Activated CD4-positive, alpha-beta memory T cell treated with anti-CD3 and anti-CD28 coated beads for 36 hours (primary cell): ENCODE measurements at places on chromosomes 3 and 15. TPM values are rescaled to one million over a fixed set of nuclear protein-coding genes. Genes with fewer than 3 reads are reported as not detected.

The ZMYND10 gene
- total RNA-seq: 1.00 TPM

The TUSC7 gene
- not detected for total RNA-seq

The BCL2A1 gene
- total RNA-seq: 111 TPM

The CGNL1 gene
- not detected for total RNA-seq

The FEM1B gene
- 32.6 TPM for total RNA-seq

The CDV3 gene
- 209 TPM for total RNA-seq

The PPM1L gene
- total RNA-seq: 2.2 TPM

The USP50 gene
- total RNA-seq: not detected

DNA sequence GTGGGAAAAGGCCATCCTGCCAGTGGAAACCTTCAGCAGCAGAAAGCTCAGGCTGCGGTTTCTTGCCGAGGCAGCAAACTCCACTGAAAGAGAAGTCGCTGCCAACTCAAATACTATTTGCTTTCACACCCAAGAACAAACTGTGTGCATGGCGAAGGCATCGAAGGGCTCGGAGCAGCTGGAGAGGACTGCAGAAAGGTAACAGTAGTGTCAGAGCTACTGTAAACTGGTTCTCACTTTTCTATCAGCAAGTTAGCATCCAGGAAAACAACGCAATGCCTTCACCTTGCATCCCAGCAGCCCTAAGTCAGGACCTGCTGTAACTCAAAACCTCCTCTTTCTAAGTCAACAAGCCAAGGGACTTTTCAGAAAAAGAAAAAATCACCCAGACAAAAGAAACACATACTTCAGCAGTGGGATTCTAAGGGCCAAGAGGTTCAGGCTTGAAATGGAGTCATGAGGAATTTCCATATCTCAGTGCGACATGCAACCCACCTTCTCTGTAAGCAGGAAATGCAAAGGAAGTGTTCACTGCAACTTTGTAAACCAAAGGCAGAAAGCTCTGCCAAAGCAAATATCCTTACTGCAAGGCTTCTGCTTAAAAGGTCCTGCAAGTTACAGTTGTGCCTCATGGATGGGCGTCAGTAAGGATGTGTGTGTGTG lies 193.5 kb downstream of the FOXP1 start:
- DNase-seq: peak; percentile 45

DNA sequence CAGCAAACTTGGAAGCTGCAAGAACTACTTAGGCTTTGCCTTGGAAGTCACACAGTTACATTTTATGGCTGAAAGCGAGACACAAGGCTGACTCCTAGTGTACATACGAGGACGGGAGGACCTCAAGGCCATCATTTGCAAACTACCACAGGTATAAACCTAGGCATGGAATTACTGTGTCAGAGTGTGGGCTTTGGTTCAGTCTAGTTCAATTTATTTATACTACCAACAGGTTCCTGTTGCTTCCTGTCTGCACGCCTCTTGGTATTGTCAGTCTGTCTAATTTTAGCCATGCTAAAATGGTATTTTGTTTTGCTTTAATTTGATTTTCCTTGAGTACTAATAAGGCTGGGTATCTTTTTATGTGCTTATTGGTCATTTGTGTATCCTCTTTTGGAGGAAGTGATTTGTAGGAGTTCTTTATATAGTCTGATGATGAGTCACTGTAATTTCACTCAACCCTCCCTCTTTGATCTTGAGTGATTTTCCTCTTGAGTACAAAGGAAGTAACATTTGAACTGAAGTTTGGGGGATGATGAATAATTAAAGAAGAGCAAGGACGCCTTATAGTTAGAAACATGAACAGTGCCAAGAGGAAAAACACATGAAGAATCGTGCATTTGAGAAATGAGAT lies 8.2 kb downstream of the ANKRD34C start:
- DNase-seq: no peak

GRCh38 chr15:92882697-92883162 lies 17.4 kb upstream of the CHD2 start:
- no peak for DNase-seq

DNA sequence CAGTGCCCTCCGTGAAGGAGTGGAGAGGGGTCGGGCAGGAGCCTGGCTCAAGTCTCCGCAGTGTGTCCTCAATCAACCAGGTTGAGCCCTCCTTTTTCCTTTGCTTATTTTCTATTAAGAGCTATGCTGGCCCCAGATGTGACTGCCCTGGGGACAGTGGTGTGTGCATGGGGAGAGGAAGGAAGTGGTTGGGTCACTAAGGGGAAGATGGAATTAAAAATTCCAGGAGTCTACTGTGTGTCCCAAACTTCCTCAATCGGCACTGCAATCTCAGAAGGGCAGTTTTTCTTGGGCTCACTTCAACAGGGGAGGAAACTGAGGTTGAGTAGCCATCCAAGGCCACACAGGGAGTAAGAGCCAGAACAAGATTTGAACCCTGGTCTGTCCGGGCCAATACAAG lies 13.7 kb upstream of the GRIP2 start:
- DNase-seq: no peak

- peak; percentile 21 for DNase-seq
These were observed 65.9 kb downstream of the CACNA2D3 start for GRCh38 chr3:54188176-54188791.

DNA sequence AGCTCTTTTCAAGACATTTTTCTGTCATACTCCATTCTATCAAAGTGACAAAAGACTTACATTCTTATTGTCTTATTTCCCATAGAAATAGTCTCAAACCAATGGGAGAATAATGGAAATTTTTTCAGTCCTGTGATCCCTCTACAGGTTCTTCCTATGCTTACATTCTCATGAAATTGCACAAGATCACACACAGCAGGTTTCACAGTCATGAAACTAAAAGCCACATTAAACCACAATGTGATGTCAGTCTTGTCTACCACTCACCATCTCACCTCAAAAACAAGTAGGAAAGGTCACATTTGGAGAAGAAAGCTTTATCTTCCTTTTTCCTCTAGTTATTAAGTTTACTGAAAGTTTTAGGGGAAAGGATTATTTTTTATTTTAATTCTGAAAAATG lies 161.0 kb upstream of the RORA start:
- no peak for DNase-seq

DNA sequence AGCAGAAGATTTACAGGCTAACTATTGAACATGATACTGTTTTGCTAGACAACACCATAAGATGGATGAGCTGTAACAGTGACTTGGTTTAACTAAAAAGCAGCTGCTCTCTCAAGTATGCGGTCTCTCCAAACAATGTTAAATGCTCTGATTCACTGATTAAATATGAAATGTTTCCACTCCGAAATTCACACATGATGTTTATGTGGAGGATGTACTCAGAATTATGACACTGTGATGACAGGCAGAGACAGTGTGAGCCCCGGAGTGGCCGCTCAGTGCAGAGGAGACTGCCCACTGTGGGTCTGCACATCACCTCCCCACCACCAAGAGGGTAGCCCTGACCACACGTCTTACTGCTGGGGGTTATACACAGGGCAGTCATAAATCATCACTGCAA lies 83.9 kb upstream of the MEX3B start:
- DNase-seq: no peak

GRCh38 chr15:89165677-89166076 lies 55.7 kb downstream of the RLBP1 start:
- no peak for DNase-seq

DNA sequence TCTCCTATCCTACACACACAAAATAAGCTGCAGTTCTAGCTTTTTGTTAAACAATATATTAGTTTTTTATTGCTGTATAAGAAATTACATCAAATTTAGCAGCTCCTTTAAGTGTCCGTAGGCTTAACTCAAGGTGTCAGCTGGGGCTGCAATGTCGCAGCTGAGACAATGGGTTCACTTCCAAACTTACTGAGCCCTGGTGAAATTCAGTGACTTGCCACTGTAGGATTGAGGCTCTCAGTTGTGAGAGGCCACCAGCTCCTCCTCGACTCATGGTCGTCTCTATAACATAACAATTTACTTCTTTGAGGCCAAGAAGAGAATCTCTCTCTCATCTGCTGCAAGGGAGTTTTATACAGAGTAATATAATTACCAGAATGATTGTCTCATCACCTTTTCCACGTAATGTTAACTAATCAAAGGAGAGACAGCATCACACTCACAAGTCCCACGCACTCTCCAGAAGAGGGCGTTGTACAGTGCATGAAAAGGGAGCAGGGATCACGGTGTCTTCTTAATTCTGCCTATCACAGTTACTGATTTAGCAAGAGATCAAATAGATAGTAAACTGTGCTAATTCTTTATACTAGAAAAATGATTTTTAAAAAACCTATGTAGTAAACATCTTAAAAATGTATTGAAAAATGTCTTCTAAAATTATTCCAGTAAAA lies 735.6 kb upstream of the GBE1 start:
- no peak for DNase-seq

DNA sequence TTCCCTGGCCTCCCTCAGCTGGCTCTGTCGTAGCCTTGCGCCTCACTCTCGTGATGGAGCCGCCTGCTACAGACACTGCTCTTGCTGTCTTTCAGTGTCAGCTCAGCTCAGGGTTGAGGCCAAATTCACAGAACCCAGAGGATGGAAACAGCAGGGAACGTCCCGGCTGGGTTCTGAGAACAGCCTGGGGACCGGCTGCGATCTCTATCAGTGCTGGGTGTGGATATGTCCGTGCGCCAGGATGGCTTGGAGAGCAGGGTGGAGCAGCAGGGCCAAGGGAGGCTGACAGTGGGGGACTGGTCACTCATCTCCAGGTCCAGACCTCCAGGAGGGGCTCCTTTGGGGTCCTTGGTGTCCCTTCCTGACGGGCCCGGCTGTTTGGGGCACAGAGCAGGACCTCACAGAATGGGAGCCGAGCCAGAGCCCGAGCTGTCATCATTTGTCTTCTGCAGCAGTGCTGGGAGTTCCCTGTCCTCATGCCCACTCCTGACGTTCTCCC lies 18.4 kb downstream of the KLF15 start:
- no peak for DNase-seq

DNA sequence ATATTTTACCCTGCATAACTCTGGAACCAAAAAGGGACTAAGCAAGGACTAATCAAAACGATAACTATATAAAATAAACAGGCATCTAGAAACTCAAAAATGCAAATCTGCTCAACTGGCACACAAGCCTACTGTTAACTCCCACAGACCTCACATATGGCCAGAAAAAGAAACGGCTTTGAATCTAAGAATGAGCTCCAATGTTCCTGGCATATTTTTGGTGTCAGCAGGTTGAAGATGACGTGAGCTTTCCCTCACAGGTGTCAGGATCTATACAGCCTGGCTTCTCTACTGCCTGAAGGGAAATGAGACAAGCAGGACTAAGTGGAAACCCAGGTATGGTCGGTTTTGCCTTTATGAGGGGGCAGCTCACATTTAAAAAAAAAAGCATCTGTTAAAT lies 120.1 kb upstream of the SPATA12 start:
- no peak for DNase-seq

- no peak for DNase-seq
These were observed 51.0 kb downstream of the TRANK1 start for GRCh38 chr3:36893826-36894225.

GRCh38 chr15:81097890-81098280 lies 36.2 kb upstream of the CFAP161 start:
- no peak for DNase-seq

GRCh38 chr15:64774037-64774628 lies 1.3 kb downstream of the RBPMS2 start:
- DNase-seq: no peak

DNA sequence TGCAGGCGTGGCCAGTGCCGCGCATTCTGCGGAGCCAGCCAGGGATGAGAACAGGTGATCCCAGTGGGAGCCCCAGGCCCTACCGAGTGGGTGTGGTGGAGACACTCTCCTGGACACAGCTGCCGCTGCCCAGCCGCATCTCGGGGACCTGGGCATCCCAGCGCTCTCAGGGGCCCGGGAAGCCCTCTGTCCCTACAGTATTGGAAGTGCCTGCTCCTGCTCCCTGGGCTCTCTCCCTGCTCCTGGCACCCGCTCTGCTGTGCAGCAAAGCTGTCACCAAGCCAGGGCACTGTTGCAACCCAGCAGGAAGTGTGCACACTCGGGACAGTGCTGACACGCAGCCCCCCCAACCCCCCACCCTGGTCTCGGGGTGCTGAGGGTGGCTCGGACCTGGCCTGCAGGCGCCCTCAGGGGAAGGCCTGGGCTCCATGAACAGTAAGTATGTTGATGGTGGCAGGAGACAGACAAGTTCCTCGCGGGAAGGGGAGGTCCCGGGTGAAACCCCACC lies 1177.4 kb upstream of the GBE1 start:
- no peak for DNase-seq

DNA sequence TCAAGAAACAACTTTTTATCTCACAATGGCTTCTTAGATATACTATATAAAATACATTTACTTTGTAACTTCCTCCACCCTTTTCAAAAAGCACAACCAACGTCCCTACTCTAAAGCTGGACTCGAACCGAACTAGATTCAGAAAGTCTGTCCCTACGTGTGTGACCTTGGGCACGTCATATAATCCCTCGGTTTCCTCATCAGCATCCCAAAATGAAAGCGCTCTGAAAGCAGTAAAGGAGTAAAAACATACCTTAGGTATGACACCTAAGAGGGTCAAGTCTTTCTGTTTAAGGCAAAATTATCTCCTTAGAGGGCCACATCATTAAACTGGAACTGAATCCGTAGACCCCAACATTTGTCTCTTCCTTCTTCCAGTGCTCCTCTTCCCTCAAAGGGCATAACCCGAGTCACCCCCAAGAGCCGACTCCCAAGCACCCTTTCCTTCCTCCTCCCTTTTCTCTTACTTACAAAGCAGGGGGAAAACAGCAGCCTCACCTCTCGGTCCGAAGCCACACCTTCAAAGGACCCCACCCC lies 663 bp downstream of the PDCD10 start:
- peak; percentile 30 for DNase-seq

- no peak for DNase-seq
These were observed 24.1 kb downstream of the SIDT1 start for GRCh38 chr3:113556316-113556945.

- DNase-seq: peak; percentile 84
These were observed 57.8 kb upstream of the RYK start for GRCh38 chr3:134308350-134308891.

DNA sequence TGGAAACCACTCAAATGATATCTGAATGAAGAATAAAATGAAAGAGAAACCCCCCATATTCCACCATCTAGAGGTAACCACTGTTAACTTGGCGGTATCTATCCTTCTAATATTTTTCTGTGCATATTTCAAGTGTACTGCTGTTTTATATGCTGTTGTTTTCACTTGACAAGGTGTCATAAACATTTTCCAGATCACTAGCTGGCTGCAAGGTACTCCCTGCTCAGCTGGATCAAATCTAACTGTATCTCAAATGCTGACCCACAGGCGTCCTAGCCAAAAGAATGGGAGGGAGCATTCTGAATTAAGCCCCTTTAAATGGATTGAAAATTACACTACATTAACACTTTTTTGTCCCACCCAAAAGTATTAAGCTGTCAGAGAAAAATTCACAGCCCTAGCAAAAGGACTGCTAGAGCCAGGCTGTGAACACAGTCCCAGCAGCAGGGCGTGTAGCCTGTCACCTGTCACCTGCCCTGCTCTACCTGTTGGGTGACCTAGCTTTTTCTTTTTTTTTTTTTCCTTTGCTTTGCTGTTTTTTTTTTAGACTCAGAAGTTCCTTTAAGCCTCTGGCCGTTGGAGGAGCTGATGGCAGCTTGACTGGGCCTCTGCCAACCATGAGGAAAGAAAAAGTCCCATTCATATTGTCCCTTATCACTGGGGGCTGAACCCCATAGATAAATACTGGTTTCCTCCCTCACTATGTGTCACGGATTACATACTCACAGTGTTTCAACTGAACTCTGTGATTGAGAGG lies 93.7 kb upstream of the TSC22D2 start:
- no peak for DNase-seq
